CD4-positive, alpha-beta T cell treated with Interleukin-1 beta for 1 hour (primary cell): ENCODE measurements at places on chromosomes 12 and 14.

GRCh38 chr12:5586201-5586600, 154.3 kb downstream of the NTF3 start:
- no peak for DNase-seq

- DNase-seq: peak; percentile 15
These were observed at the start of gene SVOP for GRCh38 chr12:109020796-109021380. Gene SVOP, minus strand, starts transcription at chr12:109021068. Its CDS starts 200 bp downstream, at chr12:109020868.

DNA sequence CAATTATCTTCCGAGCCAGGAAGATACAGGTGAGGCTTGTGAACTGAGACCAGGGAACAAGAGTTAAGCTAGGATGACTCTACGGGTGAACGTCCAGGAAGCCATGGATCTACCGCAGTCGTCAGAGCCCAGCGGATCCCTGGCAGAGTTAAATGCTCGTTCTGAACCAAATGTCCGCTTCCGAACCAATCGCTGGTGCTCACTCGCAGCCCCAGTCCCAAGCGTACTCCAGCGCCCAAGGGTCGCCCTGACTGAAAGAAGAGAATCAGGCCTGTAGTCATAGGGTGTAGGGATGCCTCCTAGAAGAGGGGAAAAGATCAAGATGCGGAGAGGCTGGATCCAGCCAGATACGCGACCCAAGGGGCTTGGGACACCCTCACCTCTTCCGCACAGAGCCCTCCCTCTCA, 283 bp downstream of the VIPAS39 start:
- no peak for DNase-seq

DNA sequence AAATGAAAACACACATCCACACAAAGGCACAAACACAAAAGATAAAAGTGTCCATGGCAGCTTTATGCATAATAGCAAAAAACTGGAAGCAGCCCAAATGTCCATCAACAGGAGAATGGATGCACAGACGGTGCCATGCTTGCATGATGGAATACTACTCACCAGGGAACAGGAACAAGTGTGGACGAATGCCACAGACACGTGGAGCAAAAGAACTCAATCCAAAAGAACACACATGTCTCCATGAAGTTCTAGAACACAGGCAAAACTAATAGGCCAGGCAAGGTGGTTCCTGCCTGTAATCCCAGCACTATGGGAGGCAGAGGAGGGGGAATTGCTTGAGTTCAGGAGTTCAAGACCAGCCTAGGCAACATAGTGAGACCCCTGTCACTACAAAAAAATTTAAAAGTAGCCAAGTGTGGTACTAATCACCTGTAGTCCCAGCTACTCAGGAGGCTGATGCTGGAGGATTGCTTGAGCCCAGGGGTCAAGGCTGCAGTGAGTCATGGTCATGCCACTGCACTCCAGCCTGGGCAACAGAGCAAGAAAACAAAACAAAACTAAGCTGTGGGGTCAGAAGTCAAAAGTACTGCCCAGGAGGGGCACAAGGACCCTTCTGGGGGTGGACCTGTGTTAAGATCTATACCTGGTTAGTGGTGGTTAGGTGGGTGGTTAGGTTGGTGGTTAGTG, 7.3 kb upstream of the TMEM119 start:
- DNase-seq: no peak

DNA sequence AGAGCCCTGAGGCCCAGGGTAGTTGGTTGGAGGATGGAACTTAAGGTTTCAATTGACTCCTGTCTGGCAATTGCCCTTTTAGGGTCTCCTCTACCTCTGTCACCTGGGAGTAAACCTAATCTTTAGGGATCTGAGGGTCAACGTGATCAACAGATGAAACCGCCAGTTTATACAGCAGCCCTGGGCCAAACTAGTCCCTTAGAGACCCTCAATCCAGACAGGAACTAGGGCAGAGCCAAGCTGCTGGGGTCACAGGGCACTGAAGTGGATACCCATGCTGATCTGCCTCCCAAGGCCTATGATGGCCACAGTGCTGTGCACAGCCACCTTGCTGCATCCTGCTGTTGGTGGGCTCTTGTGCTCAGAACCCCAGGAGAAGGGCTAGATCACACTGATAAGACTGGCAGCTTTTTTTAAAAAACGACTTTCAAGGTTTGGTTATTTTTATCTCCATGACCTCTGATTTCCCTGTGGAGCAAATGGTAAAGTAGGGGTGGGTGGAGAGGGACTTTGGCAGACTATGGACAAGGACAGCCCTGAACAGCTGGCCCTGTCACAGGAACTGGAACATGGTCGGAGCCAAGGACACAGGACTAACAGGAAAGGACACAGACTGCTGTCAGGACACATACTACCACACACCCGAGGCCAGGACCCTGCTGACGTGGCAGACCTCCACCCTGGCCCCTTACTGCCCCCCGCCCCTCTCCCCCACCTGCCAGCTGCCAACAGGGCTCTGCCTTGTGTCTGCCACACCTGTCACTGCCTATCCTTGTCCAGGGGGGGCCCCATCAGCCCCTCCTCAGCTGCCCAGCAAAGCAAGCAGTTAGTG, 474 bp downstream of the FITM1 start:
- DNase-seq: no peak

GRCh38 chr12:87924149-87924548, 105.1 kb downstream of the C12orf50 start:
- DNase-seq: no peak

- DNase-seq: no peak
These were observed 53.4 kb downstream of the SPTB start for GRCh38 chr14:64826333-64826732.

DNA sequence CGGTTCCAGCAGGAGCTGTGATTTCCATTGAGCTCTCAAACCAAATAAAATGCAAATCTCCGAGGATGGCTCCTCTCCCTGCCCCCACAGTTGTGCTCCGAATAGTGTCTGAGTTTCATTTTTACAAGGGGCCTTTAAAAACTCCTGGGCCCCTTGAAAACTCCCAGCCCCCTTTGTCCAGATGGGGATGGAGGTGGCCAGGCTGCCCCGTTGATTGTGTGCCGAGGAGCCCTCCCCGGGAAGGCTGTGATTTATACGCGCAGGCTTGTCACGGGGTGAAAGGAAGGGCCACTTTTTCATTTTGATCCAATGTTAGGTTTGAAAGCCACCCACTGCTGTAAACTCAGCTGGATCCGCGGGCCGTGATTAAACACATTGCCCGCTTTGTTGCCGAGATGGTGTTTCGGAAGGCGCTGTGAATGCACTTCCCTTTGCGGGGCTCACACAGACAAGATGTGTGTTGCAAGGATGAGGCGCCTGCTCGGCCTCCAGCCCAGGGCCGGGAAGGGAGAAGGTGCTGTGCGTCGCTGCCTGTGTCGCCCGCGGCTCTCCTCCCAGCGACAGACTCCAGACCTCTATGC, 98.8 kb downstream of the TMEM132C start:
- no peak for DNase-seq

- DNase-seq: no peak
These were observed 59.1 kb upstream of the DCN start for GRCh38 chr12:91241756-91242155.

DNA sequence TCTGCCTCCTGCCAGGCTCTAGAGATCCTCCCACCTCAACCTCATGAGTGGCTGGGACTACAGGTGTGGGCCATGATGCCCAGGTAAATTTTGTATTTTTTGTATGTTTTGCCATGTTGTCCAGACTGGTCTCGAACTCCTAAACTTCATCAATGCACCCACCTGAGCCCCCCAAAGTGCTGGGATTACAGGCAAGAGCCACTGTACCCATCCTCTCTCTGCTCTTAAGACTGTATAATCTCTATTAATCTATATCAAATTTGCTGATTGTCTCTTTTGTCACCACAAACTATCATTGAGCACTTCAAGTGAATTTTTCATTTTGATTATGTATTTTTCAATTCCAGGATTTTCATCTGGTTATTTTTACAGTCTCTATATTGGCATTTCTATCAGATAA, 440.3 kb downstream of the NOVA1 start:
- DNase-seq: no peak

DNA sequence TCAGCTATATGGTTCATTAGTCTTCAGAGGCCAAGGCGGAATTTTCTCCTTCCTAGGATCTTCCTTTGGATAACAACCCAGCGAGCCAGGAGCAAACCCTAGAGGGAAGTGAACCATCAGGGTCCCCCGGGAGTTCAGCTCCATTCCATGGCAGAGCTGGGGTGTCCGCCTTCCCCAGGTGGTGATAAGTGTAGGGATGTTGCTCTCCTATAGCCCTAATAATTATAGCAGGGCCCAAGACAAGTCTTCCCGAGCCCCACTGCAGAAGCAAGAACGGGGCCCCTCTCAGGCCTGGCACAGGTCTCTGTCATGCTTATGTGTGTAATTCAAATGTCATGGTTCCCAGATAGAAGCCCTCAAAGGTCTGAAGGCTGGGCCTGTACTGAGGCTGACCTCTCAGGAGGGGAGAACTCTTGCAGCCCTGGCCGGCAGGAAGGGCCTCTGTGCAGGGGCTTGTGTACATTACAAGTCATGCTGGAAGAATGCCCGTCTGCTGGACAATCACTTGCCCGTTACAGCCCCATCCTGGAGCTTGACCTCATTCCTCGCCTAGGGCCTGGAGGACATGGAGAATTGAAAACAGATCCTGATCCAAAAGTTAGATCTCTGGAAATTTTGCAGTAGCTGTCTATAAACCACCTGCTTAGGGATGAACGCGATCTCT, 17.3 kb downstream of the LRTM2 start:
- DNase-seq: no peak

DNA sequence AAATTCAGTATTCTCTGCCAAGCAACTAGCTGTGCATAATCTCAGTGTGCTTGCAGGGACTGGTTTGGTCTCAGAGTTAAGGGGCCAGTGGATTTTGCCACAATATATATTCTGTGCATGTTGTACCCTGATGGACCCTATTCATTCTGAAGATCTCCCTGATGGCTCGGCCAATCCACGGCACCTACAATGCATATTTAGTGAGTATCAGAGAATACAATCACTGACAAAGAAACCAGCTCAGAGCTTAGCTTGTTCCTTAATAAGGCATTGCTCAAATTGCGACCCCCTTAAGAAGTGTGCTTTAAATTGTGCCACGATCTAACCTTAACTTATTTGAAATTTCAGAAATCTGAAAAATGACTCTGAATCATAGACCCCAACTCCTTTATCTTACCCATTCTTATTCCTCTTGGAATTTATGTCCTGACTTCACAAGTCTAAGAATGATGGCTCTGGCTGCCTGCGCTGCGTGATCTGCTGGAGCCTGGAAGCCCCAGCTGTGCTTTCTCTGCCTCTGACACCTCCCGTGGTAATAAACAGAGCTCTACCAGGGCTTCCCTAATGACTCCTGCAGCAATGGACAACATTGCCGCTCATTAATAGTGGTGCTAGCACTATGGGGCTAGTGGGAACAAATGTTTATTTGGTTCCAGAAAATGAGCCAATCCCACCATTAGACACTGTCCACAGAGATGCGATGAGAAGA, 9.0 kb upstream of the DCAF4 start:
- DNase-seq: no peak

DNA sequence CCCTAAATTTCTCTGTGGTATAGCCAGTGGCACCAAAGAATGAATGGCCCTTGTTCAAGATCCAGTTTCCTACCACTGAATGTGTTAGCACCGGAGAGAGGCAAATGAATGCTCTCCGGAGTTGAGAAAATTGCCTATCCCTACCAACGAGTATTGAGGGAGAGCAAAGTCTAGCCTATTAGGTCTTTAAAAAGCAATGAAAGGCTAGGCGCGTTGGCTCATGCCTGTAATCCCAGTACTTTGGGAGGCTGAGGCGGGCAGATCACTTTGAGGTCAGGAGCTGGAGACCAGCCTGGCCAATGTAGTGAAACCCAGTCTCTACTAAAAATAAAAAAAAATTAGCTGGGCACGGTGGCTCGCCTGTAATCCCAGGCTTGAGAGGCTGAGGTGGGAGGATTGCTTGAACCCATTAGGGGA, 898 bp upstream of the RAB15 start:
- DNase-seq: no peak

GRCh38 chr14:35949920-35950513, 123.9 kb downstream of the BRMS1L start:
- DNase-seq: no peak

DNA sequence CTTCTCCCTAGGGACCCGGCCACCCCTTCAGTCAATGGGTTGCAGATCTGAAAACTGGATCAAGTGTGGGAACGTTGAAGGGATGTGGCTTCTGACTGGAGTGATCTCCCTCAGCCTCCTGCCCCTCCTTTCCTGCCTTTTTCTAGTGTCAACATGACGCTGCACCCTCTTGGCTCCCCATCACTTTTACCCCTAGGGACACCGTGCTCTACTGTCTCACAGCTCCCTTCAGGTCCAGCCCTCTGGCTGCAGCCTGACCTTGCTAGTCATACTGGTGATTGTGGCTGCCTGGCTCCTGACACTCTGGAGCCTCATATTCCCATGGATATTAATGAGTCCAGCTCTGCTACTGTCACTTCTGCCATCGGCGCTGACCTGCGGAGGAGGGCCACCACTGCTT, 51.5 kb upstream of the RASSF3 start:
- no peak for DNase-seq

DNA sequence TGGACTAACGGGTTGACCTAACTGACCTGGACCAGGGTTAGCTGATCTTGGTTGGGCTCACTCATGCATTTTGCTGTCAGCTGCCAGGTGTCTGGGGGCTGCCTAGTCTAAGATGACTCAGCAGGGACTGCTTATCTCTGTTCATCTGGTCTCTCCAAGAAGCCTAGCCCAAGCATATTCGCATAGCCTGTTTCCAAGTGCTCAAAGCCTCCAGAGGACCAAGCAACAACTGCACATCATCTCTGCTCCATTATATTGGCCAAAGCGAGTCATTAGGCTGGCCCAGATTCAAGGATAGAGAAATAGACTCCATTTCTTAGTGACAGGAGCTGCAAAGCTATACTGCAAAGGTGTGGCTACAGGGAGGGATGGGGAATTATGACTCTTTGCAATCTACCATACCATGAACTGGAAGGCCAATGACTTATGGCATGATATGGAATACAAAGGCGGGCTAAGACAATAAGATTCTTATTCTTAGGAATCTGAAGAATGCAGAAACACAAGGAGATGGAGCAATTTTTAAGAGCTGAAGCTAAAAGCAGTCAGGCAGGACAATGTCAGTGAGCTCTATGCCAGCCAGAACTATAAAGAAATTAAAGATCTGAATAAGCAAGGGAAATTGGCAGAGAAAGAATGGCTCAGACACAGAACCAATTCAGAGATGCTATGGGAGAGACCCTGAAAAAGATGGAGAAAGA, 194.6 kb upstream of the FSCB start:
- DNase-seq: no peak

- no peak for DNase-seq
These were observed 44.6 kb downstream of the MSRB3 start for GRCh38 chr12:65323070-65323469.
